ENCODE measurements at places on chromosomes 5 and 9. TPM values are rescaled to one million over a fixed set of nuclear protein-coding genes. Genes with fewer than 3 reads are reported as not detected.
A peak's percentile ranks its signal among the peaks of the same experiment; 100 is the strongest.

Gene SNCB
- total RNA-seq: not detected

Gene OBP2B
- not detected for total RNA-seq

Gene LIFR
- total RNA-seq: 4.4 TPM

- no peak for DNase-seq
Measured at GRCh38 chr9:90055226-90055625, 450.4 kb downstream of the GADD45G start.

- no peak for DNase-seq
Measured at GRCh38 chr5:34891981-34892380, 23.3 kb downstream of the RAD1 start.

DNA sequence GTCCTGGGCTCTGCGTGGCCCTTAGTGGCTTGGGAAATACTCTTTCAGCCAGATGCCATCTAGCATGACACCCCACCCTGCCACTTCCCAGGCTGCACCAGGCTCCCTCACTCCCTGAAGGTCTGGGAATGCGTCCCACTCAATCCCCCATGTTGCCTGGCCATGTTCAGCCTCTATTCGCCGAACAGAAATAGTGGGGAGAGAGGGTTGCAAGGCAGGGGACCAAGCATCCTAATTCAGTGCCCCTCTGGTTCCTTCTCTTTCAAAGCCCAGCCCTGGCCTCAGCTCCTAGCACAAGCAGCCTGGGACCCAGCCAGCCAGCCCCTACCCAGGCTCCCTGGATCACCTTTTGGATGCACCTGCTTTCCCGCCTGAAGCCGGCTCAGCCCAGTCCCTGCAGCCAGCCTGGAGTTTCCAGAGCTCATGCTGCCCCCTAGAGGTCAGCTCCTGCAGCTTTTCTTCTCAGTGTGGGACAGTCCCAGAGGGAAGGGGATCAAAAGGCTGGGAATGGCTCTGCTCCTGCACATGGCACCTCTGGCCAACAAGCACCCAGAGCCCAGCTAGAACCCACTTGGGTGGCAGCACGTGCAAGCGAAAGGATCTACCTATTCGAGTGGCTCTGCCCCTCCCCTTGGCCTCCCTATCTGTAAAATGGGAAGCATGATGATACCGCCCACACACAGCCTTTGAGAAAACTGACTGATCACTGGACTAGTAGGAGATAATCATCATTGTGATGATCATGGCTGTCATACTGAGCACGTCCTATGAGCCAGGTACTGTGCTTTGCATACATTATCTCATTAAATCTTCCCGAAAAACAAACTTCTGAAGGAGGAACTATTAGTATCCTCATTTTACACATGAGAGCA lies 48.7 kb upstream of the C5orf58 start:
- peak; percentile 49 for DNase-seq

DNA sequence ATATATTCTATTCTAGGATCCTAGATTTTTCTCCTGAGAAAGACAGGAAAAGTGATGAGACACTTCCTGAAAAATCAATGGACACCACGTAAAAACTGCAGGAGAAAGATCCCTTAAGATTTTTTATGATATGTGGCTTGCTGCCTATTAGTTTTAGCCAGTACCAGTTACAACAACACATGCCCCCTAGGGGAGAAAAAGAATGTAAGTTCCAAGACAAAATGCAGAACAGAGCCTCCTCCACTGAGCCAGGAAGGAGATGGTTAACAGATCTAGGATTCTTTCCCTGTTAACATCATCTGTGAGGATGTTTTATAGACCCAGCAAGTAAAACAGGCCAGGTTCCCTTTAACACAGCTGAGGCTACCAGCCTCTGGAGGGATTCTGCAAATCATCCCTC lies 574.7 kb downstream of the TLE4 start:
- no peak for DNase-seq

- no peak for DNase-seq
Measured at GRCh38 chr5:178627259-178627598, 379 bp upstream of the CLK4 start.

DNA sequence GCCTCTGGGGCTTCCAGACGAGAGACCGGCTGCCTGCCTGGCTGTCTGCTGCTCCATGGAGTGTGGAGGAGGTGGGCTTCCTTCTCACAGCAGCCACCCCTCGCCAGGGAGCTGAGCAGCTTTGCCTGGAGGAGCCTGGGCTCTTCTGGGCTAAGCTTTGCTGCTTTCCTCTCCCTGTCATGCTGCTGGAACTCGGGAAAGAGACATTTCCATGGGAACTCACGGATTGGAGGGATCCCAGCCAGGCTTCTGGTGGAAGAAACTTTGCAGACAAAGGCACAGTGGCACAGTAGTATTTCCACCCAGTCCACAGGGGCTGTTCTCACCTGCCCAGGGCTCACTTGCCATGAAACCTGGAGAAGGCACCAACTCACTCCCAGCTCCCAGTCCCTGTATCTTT lies 5.6 kb upstream of the NTNG2 start:
- no peak for DNase-seq

GRCh38 chr9:114180696-114181606 lies 25.6 kb downstream of the COL27A1 start:
- DNase-seq: no peak

DNA sequence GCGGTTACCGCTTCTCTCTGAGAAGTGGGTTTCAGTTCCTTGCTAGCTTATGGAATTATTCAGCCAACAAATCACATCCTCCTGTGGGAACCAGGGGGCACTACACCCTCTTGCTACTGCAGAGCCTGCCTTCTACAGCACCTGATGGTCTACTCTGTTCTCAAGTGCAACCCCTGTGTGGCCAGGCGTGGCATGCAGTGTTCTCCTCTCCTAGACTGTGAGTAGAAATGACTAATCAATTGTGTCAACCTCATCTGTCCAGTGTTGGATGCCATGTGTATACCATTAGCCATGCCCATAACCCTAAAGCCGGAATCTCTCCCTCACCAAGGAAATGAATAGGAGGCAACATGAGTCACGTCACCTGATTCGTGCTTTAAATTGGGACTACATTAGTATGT lies 117.2 kb upstream of the LIFR start:
- DNase-seq: peak; percentile 86

DNA sequence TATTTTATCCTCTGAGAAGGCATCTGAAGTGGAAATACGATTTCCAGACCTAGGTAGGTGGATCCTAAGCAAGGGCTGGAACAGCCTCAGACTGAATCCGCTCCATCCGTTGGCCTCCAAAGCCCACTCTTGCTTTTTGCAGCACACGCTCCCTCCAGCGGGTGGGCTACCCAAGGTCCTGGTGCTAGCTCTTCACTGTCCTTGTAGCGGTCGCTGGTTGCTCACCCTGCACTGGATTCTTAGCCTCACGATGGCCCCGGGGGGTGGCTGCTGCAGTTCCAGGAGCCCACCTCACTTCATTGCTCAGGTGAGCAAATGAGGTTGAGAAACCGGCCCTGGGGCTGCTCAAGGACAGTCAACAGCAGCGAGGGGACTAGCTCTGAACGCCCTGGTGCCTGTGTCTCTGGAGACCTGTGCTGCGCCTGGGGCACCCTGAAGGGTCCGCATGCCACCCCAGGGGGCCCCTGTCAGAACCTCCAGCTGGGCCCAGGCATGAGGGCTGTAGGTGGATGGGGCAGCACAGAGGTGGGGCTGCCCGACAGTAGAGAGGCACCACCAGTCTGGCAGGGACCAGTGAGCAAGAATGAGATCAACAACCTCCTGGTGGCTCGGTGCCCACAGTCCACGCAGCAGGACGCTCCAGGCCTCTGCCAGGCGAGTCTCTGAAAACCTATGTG lies 4.3 kb downstream of the MGAT4B start:
- DNase-seq: peak; percentile 37

GRCh38 chr5:149932445-149933350 lies 11.9 kb downstream of the PDE6A start:
- no peak for DNase-seq

GRCh38 chr5:123673107-123673506 lies 161.1 kb downstream of the CSNK1G3 start:
- DNase-seq: peak; percentile 19
